ENCODE measurements at places on chromosomes 6 and 20.

DNA sequence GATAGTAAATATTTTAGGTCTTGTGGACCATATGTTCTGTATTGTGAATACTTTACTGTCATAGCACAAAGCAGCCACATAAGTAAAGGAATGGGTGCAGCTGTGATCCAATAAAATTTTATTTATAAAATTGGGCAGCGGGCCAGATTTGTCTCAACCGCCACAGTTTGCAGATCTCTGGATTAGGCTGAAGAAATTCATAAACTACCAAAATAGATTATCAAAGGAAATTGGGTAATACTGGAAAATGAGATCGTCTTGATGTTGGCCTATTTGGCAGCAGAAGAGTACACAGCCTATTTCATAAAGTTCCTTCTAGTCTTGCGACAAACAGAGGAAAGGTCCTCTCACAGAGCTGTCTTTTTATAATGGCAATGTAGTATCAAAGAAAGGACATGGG is 69.8 kb downstream of the DZANK1 start:
- no peak for DNase-seq

- DNase-seq: no peak
Measured at GRCh38 chr6:39056191-39056590, 7.6 kb downstream of the GLP1R start.

- DNase-seq: no peak
Measured at GRCh38 chr20:60087563-60088105, 129.4 kb downstream of the CDH26 start.

DNA sequence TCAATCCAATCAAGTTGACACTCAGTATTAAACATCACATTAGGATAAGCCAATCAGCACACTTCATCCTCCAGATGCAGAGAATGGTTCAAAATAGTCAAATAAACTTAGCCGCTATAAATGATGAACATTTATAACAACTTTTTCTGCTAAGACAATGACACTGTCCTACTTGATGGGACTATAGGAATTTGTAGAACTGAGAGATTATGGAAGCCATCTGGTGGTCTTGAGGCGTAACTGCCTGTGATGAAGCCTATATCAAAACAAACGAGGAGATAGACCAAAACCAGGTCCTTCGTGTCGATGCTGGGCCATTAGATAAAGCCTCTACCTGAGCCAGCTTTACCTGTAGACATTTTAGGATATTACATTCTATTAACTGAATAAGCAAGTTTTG is 631.1 kb downstream of the COL12A1 start:
- DNase-seq: no peak

- DNase-seq: peak; percentile 66
Measured at GRCh38 chr6:2127484-2127911, 117.9 kb downstream of the GMDS start.

GRCh38 chr20:43844778-43845614 is 69.7 kb upstream of the TOX2 start:
- DNase-seq: no peak

DNA sequence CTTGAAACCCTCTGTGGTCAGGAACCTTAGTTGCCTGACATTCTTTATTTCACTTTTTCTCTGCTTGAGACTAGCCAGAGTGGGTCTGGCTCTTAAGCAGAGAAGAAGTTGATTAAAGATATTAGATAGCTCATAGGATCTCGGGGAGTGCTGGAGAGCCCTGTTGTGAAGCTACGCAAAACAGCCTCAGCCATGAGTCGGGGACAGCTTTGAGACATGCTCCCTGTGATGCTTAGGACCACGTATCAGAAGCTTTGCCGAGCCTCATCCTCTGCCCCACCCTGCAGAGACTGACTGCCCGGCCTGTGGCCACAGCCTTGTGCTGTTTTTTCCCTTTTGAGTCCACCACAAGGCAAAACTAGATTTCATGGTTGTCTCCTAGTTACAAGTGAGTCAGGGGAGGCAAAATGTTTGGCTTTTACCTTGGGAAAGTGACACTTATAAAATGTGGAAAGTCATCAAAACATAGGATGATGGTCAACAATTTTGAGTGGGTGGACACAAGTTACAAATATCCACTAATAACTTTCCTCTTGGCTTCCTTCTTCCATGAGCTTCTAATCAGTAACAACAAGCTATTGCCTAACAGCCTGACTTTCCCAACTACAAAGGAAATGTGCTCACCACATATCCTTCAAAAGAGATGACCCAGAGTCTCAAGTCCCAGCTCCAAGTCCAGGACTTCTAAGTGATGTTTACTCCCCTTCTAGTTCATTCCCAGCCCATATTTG is 108.4 kb downstream of the JAG1 start:
- DNase-seq: no peak

GRCh38 chr6:43328528-43328927 is 19.9 kb upstream of the CRIP3 start:
- DNase-seq: no peak

DNA sequence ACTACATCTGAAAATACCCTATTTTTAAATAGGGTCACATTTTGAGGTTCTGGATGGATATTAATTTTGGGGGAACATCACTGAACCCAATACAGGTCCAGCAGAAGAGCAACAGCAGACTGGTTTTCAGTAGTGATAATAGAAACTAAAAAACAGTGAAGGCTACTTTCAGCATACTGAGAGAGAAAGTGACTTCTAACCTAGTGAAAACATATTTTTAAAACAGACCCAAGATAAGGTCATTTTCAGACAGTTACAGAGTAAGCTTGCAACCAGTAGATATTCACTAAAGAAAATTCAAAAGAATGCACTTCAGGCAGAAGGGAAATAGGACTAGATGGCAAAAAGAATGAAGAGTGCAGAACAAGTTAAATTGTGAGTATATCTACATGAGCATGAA is 42.0 kb upstream of the TMEM244 start:
- DNase-seq: no peak

DNA sequence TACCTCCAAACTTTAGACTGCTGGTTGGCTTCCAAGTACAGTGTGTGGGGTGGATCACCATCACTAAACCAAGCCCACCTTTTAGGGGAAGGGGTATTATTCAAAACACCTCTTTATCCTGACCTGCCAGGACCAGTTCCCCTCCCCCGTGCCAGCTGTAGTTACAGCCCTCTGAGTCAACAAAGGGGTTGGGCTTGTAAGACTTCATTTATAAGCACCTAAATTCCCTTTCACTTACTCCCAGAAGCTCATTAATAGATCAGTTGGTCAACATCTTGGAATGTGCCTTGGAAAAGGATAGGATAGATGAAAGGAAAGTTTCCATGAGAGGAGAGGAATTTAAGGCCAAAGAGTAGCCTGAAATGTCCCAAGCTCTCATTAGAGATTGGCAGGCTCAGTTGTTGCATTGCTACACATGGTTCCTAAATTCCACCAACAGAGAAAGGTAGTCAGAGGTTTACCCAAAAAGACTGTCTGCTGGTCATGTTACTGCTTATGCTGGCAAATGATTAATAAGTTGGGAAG is 59.2 kb downstream of the TNFAIP3 start:
- DNase-seq: peak; percentile 46

- DNase-seq: peak; percentile 8
Measured at GRCh38 chr6:97669191-97670031, 386.4 kb upstream of the MMS22L start.

DNA sequence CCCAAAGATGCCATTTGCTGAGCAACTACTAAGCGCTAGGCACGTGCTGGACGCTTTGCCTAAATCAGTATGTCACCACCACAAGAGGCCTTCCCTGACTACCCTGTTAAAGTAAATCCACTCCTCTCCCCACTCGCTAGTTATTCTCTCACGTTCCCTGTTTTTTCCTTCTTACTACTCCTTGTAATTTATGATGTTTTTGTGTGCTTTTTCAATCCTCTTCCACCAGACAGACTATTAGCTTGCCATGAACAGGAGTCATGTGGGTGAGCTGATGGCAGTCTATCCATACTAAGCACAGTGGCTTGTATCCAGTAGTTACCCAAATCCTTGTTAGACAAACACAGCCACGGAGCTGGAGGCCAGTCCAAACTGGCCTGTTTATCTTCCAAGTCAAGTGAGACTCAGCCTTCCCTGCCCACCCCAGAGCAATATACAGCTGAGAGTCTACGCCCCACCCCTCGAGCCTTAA is 41.2 kb downstream of the C6orf132 start:
- no peak for DNase-seq

DNA sequence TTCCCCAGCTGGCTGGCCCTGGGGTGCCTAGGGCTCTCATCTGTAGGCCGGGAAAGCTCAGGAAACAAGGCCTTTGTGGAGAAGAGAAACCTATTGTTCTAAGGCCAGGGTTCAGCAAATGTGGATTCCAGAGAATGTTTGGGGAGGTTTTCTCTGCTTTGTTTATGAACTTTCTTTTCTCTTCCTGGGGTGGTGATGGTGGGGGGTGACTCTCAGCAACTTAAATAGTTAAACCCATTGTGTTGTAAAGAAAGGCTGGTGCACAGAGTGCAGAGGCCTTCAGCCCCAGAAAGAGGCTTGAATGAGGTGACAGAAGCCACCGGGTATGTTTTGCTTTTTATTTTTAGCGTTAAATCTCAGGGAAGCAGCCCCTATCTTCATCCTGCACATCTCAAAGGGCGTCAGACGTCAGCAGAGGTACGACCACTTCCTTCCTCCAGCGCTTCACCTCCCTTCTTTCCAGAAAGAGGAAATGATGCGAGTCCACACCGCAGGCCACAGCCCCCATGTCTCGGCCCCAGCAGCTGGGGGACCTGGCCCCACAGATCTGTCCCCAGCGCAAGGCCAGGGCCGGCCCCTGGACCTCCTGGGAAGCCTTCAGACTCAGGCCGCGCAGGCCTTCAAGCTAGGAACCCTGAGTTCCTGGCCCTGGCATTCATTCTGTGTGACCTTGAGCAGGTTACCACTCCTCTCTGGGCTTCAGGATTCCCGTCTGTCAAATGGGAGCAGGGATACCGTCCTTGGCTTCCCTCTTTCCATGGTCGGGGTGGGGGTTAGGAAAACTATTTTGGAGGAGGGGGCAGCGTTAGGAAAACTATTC is 605 bp upstream of the PPP1R16B start:
- DNase-seq: peak; percentile 68

DNA sequence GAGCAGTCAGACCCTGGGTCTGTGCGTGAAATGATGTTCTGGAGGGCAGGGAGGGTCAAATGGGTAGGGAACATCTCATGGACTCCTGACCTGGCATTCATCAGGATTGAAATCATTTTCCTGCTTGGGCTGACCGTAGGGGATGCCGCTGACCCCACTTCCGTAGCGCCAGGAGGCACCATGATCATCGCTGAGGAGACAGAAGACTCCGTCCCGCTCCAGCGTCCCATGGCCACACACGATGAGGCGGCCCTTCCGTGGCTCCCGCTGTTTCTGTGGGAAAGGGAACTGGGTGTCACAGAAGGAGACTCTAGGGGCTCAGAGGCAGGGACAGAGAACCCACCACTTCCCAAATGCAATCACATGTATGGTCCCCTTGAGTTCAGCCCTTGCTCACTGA is 2.3 kb downstream of the NEU1 start:
- no peak for DNase-seq

DNA sequence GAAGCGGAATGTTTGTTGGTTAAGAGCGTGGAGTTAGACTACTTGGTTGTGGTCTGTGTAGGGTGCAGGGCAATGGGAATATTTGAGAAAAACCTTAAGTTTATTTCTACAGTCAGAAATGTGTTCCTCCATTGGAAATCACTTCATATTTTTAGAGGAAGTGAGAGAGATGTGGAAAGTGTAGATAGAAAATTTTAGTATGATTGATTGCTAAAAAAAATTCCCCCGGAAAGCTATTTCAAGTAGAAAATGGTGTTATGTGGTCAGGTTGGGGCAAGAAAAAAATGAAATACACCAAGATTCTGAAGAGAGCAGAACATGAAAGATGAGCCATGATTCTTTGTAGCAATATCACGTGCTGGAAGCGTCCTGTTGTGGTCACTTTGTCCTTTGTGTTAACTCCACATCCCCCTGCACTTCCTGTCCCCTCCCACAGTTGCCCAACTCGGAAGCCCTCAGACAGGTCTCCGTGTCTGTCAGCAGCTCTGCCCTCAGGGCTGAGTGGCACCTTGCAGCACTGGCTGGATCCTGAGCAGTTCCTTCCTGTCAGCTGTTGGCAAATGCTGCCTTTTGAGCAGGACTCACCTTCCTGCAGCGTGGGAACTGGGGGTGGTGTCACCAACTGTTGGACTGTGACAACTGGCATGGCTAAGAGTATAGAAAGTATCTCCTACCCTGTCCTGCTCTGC is 137.5 kb upstream of the SLC24A3 start:
- no peak for DNase-seq

GRCh38 chr20:58691773-58692578 is 624 bp upstream of the NPEPL1 start:
- DNase-seq: no peak

GRCh38 chr6:35954333-35954732 is 33.4 kb upstream of the SRPK1 start:
- no peak for DNase-seq

DNA sequence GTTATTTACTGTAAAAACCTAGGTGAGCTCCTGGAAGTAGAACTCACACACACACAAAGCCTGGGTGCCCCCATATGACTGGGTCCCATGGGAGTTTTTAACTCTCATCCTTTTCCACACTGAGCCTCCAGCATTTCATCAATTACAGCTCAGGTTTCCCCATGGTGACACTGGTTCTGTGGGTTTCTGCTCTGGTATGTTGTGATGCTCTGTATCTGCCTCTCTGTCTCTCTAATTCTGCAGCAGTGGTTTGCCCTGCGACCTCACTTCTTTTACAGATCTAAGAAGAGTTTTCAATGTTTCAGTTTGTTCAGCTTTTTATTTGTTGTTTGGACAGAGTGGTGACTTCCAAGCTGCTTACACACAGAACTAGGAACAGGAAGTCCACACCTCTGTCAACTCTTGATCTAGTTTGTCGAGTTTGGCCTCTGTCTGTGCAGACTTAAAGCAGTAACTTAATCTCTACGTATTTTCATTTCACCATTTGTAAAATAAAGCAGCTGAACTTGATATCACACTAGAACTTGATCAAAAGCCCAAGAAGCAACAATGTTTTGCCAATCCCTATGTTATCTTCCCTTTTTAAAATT is 554.3 kb downstream of the EPHA7 start:
- no peak for DNase-seq

DNA sequence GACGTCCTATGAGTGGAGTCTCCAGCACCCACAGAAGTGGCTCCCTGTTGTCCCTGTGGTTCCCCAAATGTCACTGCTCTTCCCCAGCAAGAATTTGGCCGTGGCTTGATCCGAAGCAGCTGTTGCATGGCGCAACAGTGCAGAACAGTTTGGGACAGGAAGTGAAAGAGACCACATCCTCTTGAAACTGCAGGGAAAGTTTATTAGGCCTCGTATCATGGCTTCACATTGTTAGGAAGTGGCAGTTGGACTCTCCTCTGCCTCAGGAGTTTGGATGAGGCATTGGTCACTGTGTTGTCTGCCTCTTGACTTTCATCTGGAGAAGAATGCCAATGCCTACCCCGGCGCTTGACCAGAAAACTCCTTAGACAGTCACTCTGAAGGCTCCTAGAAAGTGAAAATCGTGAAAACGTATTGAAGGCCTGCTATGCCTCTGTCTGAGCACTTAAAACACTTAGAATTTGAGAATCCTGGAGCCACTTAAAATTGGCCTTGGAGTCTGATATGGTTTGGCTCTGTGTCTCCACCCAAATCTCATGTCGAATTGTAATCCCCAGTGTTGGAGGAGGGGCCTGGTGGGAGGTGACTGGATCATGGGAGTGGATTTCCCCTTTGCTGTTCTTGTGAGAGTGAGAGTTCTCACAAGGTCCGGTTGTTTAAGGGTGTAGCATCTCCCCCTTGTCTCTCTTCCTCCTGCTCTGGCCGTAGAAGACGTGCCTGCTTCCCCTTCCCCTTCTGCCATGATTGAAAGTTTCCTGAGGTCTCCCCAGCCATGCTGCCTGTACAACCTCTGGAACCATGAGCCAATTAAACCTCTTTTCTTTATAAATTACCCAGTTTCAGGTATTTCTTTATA is 334.9 kb upstream of the JARID2 start:
- no peak for DNase-seq
